Kidney (tissue), 22 donors: ENCODE measurements at places on chromosomes 12 and 14.

DNA sequence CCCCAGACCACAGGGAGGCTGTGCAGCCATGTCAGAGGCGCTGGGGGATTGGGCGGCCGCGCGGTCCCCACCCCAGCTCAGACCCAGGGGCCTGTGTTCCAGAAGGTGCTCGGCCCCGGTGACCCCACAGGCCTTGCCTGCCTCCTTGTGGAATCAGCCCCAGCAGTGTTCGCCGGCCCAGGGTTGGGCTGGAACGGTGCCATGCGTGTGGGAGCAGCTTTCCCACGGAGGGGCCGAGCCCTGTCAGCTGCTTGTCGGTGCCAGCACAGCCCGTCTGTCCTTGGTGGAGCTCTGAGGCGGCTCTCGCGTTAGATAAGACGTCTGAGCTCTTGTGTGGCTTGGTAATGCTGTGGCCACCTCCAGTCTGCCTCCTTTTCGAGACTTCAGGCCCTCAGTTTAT, 8.5 kb downstream of the ZFYVE21 start:
- DNase-seq: peak; percentile 49

- no peak for DNase-seq
Observed at GRCh38 chr14:94128216-94128839, 1.1 kb downstream of the IFI27L2 start.

- DNase-seq: no peak
Observed at GRCh38 chr12:110930348-110931314, 10.3 kb upstream of the MYL2 start.

DNA sequence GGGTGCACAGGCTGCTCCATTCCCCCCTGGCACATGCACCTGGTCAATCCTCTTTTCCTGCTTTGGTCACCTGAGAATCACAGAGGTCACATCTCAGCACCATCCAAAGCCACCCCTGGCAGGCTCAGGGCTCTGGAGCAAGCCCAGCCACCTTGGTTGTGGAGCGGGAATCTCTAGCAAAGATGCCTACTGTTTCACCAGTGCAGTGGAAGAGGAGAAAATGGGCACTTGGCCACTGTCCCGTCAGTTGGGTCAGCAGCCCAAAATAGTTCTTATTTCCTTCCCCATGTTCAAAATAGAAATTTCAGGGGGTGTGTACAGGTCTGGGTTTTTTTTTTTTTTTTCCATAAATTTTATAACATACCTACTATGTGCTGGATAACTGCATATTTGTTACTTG, 18.3 kb downstream of the RTL1 start:
- DNase-seq: no peak

GRCh38 chr14:63853831-63854293, 1.1 kb downstream of the SYNE2 start:
- peak; percentile 86 for DNase-seq

DNA sequence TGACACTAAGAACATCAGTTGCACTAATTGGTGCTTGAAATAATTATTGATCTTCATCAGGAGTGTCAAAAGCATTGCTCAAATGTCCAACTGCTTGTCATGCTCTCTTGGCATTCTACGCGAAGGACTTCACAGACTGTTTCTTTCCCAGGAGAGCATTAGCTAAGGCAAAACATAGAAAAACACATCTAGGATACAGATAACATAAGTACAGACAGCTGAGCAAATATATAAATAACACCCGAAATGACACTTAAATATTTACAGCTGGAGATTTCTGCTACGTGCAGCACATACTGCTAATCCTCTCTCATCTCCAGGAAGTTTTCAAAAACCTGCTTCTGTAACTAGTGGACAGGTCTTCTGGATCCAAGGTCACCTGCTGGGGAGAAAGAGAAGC, 120.0 kb upstream of the PRMT8 start:
- DNase-seq: no peak

DNA sequence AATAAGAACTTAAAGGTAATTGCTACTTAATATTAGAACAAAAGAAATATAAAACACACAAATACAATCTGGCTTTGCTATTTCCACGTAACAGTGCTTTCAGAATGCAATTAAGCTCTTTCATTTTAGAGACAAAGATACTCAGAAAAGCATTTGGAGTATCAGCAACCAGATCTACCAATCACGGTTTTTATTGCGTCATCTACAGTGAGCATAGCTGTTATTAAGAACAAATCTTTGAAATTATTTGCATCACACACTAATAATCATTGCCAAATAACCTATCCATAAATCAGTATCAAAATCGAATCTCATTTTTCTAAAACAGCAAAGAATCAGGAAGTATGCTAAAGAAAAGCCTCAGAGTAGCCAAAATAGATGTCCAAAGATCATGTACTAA, 26.9 kb upstream of the GARIN2 start:
- DNase-seq: no peak

- no peak for DNase-seq
Observed at GRCh38 chr12:4787965-4788364, 67.8 kb downstream of the GALNT8 start.

- DNase-seq: peak; percentile 50
Observed at GRCh38 chr12:131683266-131684014, 27.4 kb upstream of the SFSWAP start.

DNA sequence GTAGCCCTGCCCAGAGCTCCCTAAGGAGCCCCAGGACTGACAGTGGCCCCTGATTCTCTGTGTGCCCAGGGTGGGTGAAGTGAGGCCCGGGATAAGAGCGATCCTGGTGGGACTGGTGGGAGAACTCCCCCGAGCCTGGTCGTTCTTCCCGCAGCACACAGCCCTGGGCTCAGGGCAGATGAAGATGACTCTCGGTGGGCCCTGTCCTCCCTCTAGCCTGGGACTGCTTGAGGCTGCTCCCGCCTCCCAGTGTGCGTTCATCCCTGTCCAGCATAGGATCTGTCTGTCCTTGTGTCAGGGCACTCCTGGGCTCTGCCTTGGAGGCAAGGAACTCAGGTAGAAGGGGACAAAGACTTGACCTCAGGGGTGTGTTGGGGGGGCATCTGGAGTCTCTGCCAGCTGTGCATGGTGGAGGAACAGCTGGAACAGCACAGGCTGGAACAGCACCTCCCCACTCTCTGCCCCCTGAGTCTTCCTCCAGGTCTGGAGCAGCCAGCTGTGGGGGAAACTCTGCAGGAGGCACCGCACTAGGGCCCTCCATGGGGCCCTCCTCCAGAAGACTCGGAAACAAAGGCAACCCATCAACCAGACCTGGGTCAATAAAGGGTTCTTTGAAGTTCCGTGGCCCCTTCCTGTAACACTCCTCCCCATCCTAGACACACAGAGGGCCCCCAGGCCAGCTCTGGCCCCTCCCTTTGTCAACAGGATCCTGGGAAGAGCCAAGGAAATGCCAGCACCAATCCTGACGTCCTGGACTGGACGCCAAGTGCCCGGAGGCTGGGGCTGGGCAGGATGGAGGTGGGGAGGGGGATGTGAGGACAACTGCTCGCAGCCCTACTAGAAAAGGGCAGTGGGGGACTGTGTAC, 15.9 kb downstream of the FAIM2 start:
- DNase-seq: no peak

DNA sequence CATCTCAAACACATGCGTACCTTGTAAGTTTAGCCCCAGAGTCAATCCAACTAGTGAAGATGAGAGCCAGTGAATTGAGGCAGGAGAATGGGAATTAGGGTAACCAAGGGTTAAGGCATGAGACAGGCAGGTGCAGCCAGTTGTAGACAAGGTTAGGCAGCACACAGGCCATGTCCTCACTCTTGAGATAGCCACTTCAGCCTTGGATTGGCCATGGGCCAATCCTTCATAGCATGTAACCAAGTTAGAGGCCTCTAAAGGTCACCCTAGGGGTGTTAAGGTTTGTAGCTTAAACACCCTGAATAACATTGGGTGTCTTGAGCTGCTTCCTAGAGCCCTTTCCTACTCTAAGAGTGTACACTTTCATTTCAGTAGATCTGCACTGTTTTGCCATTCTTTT, 208.2 kb upstream of the RBM19 start:
- DNase-seq: no peak

GRCh38 chr14:77986773-77987172, 183.4 kb upstream of the NRXN3 start:
- no peak for DNase-seq

DNA sequence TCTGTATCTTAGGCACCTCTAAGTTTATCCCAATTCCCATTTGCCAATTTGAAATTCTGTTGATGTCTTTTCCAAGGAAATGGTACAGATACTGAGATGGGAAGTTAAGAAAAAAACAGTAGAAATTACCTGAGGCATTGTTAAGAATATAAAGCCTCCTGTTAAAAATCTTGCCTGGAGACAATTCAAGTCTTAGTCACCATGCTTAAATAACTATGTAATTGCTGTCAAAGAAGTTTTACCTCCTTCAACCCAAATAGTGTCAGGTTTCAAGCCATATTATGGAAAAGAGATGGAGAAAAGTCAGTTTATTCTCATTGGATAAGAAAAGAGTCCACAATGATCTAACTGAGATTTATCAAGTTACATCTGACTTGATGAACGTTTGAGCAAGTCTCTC, 974.7 kb downstream of the GALC start:
- no peak for DNase-seq

GRCh38 chr12:3285570-3285969, 205.4 kb upstream of the PRMT8 start:
- DNase-seq: no peak

- DNase-seq: no peak
Observed at GRCh38 chr12:15446807-15447206, 124.5 kb downstream of the PTPRO start.

DNA sequence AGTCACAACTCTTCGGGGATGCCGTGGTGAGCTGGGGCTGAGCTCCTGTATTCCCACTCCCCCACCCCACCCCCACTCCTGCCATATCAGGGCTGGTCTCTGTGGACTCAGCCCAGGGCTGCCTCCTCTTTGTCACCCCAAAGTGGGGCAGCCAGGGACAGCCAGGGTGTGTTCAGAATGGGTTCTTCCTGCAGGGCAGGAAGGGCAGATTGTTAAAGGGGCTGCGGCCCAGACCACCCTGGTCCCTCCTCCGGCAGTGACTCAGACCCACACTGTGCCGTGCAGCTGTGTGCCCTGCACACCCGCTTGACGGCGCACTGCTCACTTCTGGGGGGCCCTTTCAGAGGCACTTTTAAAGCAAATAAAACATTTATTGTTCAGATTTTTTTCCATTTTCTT, 9.3 kb downstream of the SLC48A1 start:
- DNase-seq: peak; percentile 71

DNA sequence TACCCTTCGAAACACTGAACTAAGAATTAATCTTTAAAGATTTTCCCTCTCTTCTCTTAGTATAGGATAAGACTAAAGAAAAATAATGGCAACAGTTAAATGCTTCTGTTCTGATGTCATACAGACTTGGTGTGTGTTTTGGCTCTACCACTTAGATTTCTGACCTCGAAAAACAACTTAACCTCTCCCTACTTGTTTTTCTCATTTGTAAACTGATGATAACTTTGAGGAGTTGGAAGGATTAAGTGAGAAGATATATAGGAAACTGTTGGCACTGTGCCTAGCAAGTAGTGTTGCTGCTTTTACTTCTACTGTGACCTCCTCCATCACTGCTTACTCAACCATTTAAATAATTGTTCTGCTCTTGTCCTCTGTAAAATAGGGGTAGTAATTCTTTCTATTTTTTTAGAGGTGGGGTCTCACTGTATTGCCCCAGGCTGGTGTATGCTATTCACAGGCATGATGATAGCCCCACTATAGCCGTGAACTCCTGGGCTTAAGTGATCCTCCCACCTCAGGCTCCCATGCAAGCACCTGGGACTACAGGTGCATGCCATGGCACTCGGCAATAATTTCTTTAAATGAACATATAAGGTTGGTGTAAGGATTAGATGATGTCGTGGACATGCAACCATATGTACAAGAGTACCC, 22.4 kb downstream of the PALS1 start:
- peak; percentile 90 for DNase-seq

DNA sequence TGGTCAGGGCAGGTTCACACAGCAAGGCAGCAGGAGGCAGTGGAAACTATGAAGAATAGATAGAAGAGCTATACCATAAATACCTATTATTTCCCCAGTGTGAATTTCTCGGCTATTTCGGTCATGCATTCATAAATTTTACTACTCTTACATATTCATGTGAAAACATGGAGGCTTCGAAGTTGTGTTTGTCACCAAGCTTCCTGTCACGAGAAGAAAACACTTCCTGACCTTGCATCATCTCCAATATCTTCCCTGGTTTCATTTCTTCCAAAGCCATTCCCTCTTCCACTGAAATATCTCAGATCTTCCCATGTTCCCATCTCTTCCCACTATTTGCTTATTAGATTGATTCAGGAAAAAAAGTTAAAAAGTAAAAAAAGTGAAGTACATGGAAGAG, 80.4 kb downstream of the CPNE8 start:
- DNase-seq: no peak

GRCh38 chr14:85619851-85620250, 89.9 kb downstream of the FLRT2 start:
- DNase-seq: no peak

DNA sequence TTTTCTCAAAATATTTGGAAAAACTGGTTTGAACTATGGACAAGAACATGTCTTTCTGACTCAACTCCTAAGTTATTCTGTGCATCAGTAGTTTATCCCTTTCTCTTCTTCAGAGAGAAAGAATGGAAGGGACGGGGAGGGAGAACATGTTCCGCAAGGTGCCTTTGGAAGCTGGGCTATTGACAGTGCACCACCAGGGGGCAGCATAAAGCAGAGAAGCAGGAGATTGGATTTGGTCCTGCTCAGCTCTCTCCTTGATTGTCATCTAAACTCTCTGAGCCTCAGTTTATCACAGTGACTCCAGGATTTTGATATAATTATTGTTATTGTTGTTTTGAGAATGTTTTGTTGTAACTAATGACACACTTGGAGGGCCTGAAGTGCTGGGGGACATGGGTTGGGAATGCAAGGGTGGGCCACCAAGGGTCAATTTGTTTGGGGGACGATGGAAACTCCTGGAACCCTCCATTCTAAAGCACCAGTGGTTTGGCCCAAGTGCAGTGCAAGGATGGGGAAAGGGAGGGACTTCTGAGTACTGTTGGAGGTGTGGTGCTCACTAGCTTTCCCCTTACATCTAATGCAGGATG, 45.3 kb upstream of the ANO6 start:
- DNase-seq: peak; percentile 78

- no peak for DNase-seq
Observed at GRCh38 chr14:59566296-59566695, 10.3 kb downstream of the CCDC175 start.

DNA sequence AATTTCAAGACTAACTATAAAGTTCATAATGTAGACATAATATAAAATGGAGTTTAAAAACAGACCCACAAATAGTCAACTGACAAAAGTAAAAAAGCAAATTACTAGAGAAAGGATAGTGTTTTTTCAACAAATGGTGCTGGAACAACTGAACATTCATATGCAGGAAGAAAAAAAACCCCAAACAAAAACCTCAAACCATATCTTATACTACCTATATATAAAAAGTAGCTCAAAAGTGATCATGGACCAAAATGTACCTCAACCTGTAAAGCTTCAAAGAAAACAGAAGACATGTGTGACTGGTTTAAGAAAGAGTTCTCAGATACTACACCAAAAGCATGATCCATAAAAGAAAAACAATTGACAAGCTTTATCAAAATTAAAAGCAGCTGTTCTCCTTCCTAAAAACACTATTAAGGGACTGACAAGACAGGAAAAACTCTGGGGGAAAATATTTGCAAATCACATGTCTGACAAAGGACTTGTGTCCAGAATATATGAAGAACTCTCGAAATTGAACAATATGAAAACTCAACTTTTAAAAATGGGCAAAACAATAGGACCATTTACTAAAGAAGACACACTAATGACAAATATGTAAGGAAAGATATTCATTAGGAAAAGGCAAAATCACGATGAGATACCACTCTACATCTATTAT, 22.7 kb upstream of the ARID4A start:
- no peak for DNase-seq

- DNase-seq: no peak
Observed at GRCh38 chr12:118271183-118271582, 101.5 kb downstream of the TAOK3 start.

GRCh38 chr12:58916921-58917511, 3.3 kb downstream of the LRIG3 start:
- peak; percentile 61 for DNase-seq
